ENCODE measurements at places on chromosomes 1 and 21. TPM values are rescaled to one million over a fixed set of nuclear protein-coding genes. Genes with fewer than 3 reads are reported as not detected.
A peak's percentile ranks its signal among the peaks of the same experiment; 100 is the strongest.

- no peak for DNase-seq
Measured at GRCh38 chr21:29077651-29078090, 4.2 kb upstream of the CCT8 start.

- DNase-seq = peak; percentile 24
Measured at GRCh38 chr1:196651637-196652215, at the start of gene CFH. Gene CFH, plus strand, starts transcription at chr1:196652043. Its CDS starts 75 bp downstream, at chr1:196652118.

DNA sequence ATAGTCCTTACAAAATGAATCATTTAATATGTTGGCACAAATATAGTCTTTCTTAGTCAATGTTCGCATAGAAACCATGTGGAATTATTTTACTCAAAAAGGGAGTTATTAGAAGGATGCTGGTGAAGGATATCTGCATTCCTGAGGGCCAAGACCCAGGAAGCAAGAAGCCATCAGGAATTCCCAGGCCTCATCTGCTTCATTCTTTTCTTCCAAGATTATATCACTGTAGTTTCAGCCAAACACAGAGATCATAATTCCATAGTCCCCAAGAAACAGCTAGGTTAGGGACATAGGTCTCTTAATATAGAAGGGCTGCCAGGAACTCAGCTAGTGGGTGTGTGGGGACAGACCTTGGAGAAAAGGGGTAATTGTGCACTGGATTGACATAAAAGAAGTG is 28.6 kb upstream of the DISC1 start:
- DNase-seq = no peak

DNA sequence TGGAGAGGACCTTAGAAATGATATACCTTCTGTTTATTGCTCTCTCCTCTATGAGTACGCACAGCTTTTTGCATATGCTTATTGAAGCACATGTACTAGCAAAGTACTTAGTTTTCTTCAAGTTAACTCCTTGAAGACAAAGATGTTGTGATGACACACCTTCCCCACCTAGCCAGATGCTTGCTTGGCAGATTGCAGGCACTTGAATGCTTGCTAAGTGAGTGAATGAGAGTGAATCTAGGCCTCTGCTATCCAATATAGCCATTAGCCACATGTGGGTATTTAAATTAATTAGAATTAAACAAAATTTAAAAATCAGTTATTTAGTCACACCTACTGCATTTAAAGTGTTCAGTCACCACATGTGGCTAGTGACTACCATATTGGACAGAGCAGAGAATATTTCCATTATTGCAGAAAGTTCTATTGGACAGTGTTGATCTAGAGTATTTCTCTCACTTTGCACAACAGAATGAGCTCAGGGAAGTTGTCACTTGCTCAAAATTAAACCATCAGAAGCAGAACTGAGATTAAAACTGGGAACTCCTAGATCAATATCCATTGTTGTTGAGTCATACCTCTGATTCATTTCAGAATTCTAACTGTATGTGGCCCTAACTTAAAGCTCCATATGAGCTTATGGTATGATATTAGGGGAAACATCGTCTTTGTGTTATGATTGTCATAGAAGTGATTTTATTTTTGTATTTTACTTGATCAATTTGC is 8.6 kb upstream of the EEIG2 start:
- no peak for DNase-seq

DNA sequence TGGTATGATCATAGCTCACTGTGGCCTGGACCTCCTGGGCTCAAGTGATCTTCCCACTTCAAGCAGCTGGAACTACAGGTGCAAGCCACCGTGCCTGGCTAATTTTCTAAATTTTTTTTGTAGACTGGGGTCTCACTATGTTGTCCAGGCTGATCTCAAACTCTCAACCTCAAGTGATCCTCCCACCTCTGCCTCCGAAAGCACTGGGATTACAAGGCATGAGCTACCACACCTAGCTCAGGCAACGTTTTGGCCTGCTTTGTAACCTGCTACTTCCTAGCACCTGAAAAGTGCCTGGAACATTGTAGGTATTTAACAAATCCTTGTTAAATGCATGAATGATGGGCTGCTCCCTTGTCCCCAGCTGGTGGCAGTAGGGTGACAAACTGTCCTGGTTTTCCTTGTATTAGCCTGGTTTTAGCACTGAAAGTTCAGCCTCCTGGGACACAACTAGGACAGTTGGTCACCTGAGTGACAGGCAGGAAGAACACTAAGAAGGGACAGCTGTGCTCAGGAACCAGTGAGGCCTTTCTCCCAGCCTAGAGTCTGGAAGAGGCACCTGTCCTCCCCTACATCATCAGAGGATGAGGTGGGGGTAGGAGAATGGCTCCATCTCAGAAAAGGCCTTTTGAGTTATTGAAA is 88.5 kb upstream of the CD34 start:
- no peak for DNase-seq

- peak; percentile 14 for DNase-seq
Measured at GRCh38 chr21:16305686-16306085, 575.9 kb downstream of the USP25 start.

The BRINP2 gene
- total RNA-seq = not detected

DNA sequence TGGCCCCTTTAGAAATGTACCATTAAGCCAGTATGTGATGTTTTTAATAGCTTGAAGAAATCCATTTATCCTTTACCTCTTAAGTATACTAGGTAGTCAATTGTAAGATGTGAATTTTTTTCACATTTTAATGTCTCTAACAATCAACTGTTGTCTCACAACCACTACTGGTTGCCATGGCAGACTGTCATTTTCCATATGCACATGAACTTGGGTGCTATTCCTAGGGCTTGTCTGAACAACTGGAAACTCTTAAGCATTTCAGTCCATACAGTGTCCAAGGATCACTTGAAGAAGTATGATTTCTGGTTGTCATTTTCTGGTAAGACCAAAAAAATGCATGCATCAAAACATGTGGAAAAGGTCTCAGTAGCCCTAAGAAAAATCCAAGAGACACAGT is 315.1 kb downstream of the HHIPL2 start:
- DNase-seq = no peak

DNA sequence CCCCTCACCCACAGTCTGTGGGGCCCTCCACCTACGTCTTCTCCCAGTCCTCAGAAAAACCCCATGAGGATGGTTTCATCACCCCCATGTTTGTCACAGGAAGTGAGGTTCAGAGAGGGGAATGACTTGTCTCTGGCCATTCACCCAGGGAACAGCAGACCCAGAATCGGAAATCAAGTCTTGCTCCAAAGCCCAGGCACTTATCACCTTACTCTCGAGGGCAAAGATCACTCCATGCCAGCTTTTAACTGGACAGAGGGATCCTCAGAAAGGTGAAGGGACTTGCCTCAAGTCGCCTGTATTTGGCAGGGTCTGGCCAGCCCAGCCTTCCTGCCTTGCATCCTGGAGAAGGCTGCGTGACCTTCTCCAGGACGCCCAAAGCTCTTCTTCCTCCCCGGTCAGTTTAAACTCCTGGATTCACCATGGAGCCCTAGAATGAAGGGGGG is 57.9 kb upstream of the SSBP3 start:
- no peak for DNase-seq

DNA sequence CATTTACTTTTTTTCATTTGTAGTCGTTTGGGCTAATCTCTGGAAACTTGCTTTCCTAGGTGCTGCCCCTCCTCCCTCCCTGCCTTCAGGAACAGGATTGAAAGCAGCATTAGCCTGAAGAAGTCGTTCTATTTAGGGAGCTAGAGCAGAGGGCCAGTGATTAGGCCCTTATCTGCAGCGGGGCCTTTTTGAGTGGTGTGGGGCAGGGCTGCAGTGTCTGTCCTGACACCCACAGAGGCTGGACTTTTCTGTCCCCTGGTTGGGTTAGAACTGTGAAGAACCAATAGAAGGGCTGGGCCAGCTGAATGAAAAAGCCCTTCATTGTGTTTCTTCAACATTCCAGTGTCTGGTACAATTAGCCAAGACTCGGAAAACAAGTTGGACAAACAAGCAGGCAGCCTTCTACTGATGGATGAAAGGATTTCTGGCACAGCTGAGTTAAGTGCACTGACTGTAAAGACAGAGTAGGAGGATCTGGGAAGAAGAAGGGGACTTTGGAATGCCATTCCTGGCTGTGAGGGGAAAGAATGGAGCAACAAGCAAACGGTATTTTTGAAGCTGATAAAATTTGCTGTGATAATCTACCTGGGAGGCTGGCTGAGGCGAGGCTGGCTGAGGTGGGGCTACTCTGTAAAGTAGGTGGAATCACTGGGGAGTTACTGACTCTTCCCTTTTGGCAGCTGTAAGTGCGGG is 9.7 kb downstream of the MACF1 start:
- peak; percentile 25 for DNase-seq

DNA sequence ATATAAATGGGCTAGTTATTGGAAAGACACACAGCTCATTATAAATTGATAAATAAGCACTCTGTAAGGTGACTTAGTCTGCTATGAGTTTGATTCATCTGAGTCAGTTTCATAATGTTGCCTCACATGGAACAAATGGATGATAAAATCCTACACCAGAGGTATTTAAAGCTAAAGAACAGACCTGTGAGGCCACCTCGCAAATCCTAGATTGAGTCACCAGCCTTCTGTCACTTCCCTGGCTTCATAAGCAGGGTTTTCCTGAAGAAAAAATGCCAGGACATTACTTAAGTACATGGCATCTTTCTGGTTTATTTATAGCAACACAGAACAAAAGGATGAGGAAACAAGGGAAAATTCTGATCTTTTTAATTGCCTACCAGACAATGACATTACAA is 18.4 kb downstream of the CD2 start:
- DNase-seq = peak; percentile 59

The BSDC1 gene
- 46.5 TPM for total RNA-seq

GRCh38 chr1:248857201-248857600 is 1.7 kb downstream of the ZNF692 start:
- no peak for DNase-seq

The LRRC53 gene
- not detected for total RNA-seq

DNA sequence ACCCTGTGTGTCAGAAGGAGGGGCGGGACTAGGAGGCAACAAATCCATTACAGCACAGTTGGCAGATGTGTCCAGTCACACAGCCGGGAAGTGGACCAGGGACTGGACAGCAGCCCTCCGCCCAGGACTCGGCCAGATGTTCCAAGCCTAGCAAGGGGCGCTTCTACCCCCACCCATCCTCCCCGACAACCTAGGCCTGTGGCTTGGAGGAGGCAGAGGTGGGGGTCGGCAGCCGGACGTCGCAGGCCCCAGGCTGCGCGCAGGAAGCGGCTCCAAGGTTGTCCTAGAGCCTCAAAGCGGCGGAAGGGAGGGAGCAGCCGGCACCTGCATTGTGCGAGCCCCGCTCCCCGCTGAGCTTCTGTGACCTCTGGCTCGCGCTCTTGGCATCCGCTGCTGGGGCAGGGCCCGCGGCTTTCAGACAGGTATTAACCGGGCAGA is 20.6 kb upstream of the MYCL start:
- DNase-seq = no peak

DNA sequence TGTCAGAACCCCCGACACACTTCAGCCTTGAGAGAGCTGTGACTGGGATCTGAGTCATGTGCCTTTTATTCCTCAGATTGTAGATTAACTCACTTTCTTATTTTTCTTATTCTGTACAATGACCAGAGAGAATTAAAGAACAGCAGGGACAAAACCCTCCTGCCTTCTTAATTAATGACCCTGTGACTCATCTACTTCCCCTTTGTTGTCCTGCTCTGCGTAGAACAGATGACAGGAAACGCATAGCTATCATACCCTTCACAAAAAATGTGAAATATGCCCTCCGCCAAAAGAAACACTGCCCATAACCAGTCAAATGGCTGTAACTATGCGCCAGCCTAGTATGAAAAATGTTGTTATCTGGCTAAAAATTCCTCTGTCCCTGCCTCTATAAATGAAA is 9.1 kb upstream of the PADI2 start:
- peak; percentile 88 for DNase-seq

Data from dermis microvascular lymphatic vessel endothelial cell (primary cell).